ENCODE measurements at places on chromosomes 5 and 9. TPM values are rescaled to one million over a fixed set of nuclear protein-coding genes. Genes with fewer than 3 reads are reported as not detected.

Gene CYLC2
- not detected for total RNA-seq

Gene C5orf58
- total RNA-seq = not detected

Gene PCDHGA4
- total RNA-seq = 11.1 TPM

Gene MPDZ
- total RNA-seq = 110 TPM

Gene GMCL2
- total RNA-seq = not detected

Gene CSF1R
- total RNA-seq = 22.4 TPM

Gene ATP10B
- total RNA-seq = 2.6 TPM

Gene TTLL11
- 19.0 TPM for total RNA-seq

Gene ZNG1C
- total RNA-seq = 46.7 TPM

Gene KIF20A
- total RNA-seq = 12.9 TPM

Gene LOX
- 85.4 TPM for total RNA-seq

Gene GABRP
- 7.6 TPM for total RNA-seq

Gene ZNF883
- total RNA-seq = 18.9 TPM

Gene DIMT1
- 20.3 TPM for total RNA-seq

Gene POU5F2
- 8.9 TPM for total RNA-seq

Gene SMIM32
- total RNA-seq = not detected
